ENCODE measurements at places on chromosomes 6 and 20.

GRCh38 chr6:137498481-137499190, 4.4 kb upstream of the OLIG3 start:
- no peak for DNase-seq

- no peak for DNase-seq
These were observed 207.7 kb upstream of the BMP2 start for GRCh38 chr20:6559791-6560190.

- DNase-seq, result no peak
These were observed 253.1 kb downstream of the SLC24A3 start for GRCh38 chr20:19465536-19465935.

DNA sequence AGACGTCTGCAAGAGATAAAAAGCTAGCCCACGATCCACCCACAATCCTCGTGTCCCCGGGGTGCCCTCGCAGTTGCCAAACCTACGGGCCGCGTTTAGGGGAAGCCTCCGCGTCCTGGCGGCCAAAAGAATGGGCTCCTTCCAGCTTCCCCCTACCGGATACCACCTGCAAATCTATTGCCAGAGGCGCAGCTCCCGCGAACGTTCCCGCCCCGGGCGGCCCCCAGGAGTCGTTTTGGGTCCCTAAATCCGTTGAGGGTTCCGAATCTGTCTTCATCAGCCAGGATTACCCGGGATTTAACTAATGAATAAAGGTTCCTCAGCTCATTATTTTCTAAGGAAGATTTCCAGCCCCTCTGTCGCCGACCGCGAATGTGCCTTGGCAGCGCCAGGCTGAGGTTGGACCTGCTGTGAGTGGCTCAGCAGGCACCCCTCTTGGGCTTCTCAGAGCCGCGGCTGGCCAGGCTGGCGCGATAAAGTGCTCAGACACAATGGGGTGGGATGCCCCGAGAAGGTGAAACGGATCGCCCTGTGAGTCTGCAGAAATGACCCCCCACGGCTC, 2.8 kb upstream of the VSX1 start:
- DNase-seq, result peak; percentile 21

- DNase-seq, result no peak
These were observed 8.4 kb upstream of the MAPK13 start for GRCh38 chr6:36121787-36122494.

- DNase-seq, result no peak
These were observed 110.3 kb upstream of the TCF21 start for GRCh38 chr6:133778414-133779130.

DNA sequence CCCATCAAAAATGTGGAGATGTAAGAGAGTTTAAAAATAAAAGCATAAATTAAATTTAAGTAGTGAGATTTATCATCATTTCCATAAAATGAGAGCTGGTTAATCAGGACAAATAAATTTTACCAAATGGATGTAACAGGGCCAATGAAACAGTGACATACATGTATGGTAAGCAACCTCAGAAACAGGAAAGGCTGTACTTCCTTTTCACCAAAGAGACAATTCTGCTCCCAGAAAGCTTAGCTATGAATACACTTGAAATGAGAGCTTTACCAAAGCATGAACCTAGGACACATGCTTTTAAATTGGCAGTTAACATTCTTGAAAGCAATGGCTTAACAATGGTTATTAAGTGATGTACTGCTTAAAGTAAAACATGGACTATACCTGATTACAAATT, 12.1 kb upstream of the UBE2J1 start:
- DNase-seq, result no peak

DNA sequence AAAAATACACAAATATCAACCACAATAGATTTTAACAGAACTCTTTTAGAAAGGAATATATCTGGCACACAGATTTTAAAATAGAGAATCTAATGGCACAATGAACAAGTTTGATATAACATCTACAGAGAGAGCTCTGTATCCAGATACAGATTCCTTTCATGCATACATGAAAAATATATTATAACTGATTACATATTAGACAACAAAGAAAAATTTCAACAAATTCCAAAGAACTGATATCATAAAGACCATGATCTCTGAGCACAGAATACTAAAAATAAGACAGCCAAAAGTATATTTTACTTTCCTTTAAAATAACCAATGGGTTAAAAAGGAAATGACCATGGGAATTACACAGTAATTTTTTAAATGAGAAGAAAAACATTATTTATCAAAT, 74.1 kb upstream of the MAP7 start:
- DNase-seq, result no peak

DNA sequence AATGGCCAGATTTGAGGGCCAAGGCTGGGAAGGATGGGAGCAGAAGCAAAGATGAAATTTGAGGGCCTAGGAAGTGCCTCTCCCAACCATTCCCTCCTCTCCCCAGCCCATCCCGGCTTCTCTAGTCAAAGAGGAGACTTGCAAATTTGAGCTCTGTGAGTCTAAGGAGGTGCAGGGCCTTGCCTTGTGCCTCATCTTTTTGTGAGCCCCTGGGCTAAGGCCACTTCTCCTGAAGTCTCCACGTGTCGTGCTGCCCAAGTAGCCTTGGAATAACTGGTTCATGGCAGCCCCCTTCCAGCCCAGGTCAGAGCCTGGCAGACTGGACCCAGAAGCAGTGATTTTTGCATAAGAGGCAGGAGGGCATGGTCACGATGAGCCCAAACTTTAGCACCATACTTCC, 6.7 kb downstream of the PTGIS start:
- no peak for DNase-seq

GRCh38 chr6:125508793-125509192, 207.0 kb upstream of the HDDC2 start:
- no peak for DNase-seq

- DNase-seq, result no peak
These were observed 5.7 kb downstream of the MAFB start for GRCh38 chr20:40683221-40683893.

DNA sequence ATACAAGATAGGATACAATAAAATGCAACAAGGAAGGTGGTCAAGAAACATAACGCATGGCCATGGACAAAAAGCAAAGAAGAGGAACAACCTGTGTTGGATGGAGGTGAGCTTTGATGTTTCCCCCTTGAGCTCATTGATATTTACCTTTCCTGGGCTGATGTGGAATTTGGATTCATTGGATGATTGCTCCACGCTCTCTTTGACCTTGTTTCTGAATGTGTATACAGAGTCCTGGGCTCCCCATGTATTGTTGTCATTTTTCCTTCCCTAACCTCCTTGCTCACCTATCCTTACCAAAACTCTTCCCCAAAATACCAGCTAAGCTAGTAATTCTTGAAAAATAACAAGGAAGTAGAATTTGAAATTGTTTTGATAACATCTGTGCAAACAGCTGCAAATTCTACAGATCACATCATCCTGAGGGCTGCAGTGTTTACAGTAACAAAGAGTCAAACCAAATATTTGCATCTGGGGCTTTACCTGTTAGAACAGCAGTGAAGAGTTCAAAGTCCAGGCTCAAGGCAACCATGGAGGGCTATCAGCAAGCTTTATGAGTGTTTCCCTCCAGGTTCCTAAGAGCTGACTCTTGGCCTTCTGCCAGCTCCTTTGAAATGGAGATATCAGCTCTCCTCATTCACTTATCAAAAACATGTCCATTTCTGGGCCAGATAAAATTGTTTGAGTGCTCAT, 214.3 kb upstream of the MARCKS start:
- DNase-seq, result no peak

GRCh38 chr6:25253351-25253750, 25.8 kb upstream of the CARMIL1 start:
- DNase-seq, result no peak

- no peak for DNase-seq
These were observed 9.8 kb downstream of the GTSF1L start for GRCh38 chr20:43716757-43717615.

GRCh38 chr6:39114388-39114703, 640 bp downstream of the SAYSD1 start:
- DNase-seq, result no peak

- DNase-seq, result no peak
These were observed 216.6 kb upstream of the UFL1 start for GRCh38 chr6:96304997-96305396.

GRCh38 chr6:41489120-41489851, 56.9 kb upstream of the FOXP4 start:
- no peak for DNase-seq

- no peak for DNase-seq
These were observed 24.4 kb downstream of the SLC22A23 start for GRCh38 chr6:3432416-3432815.

DNA sequence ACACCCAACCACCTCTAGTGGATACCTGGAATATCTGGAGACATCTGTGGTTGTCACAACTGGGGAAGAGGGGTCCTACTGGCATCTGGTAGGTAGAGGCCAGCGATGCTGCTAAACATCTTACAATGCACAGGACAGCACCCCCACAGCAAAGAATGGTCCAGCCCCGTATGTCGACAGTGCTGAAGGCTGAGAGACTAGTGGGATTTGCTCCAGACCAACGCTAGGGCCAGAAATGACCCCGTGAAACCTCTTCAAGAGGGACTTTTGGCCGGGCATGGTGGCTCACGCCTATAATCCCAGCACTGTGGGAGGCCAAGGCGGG, 7.2 kb downstream of the PREX1 start:
- no peak for DNase-seq

- no peak for DNase-seq
These were observed 3.6 kb downstream of the GRM4 start for GRCh38 chr6:34142061-34142998.

GRCh38 chr6:111989743-111990142, 64.2 kb upstream of the CCN6 start:
- no peak for DNase-seq

- no peak for DNase-seq
These were observed 578.7 kb downstream of the MAFB start for GRCh38 chr20:40110311-40110831.

- no peak for DNase-seq
These were observed 660.4 kb downstream of the CD109 start for GRCh38 chr6:74356391-74356790.

DNA sequence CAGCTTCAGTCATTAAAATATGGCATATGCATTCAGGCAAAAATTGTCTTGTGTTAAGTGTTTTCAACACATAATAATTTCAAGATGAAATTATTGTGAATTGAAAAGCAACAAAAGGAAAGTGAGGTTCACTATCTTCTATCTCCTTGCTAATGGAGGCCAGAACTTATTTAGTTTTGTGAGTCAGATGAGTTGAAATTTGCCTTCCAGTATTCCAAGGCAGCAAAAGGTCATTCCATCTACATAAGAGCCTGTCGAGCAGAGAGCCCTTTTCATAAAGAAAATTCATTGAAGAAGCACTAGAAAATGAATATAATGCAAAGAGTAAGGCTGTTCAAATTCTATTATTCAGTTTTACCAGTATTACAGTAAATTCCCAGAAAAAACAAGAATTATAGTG, 274.3 kb downstream of the PLCB1 start:
- DNase-seq, result no peak

DNA sequence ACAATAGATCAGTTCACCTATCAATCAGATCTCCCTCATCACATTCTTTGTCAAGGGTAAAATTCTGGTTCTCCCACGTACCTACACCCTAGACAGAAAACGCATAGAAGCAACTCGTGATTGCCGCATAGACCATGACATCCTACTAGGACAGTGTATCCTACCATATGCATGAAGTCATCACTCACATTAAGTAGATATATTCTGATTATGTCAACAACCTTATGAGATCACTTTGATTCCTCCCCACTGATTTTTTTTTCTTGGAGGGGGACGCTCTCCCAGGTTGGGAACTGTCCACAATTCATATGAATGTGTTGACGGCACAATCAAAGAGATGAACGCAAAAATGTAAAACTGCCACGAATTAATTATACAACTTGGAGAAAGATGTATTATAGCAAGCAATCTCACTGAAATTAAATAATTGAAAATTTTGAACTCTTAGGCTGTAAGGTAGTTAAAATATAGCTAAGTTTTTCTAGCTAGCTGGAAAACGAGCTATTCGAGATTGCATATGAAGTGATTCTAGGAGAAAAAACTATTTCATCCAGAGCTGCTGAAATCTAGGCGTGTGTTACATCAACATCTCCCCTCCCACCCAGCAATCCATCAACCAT, 82.5 kb upstream of the CCDC28A start:
- DNase-seq, result no peak

DNA sequence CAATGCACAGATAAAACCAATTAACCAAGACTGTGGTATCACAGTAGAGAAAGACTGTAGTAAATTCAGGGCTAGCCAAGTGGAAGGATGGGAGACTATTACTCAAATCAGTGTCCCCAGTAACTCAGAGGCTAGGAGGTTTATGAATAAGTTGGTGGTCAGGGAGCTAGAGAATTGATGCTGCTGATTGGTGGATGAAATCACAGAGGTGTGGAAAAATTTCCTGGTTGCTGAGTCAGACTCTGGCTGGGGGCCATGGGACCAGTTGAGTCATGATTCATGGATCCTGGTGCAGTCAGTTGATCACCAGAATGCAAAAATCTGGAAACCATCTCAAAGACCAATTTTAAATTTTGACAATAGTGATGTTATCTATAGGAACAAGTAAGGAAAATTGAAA, 555.9 kb downstream of the C6orf118 start:
- DNase-seq, result no peak

GRCh38 chr6:43303751-43304331, 4.8 kb downstream of the CRIP3 start:
- no peak for DNase-seq

GRCh38 chr6:79522609-79523008, 14.6 kb downstream of the LCA5 start:
- no peak for DNase-seq

DNA sequence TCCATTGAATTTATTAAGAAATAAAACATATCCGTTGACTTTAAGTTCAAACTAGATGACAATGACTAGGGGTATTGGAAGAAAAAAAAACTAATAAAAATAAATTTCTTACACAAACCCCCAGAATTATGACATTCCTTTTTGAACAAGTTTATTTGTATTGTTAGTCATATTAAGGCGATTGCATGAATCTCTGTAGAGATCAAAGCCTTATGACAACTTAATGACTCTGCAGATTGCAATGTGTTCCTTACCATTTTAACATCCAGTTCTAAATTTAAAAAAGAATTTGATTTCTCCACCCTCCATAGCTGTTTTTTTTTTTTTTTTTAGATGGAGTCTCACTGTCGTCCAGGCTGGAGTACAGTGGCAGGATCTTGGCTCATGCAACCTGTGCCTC, 189.8 kb upstream of the CEP162 start:
- DNase-seq, result no peak

DNA sequence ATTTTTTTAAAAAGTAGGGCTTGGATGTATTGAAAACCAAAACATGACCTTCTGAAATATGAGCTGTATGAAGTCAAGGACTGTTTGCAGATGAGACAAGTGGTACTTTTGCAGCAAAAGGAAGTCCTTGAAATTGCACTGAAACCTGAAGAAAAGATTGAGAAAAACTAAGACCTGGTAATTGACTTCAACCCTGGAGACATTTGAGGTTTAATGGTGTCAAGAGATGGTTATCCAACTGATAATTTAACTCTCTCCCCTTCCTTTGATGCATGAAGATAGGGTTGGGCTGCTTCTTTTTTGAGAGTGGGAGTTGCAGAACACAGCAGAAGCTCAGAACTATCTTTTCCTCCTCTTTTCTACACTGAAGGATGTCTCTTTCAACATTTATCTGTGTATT, 180.9 kb upstream of the DTNBP1 start:
- DNase-seq, result no peak

- DNase-seq, result no peak
These were observed 100.2 kb upstream of the TIAM2 start for GRCh38 chr6:154894902-154895301.

GRCh38 chr6:156694679-156695078, 82.5 kb upstream of the ARID1B start:
- DNase-seq, result no peak
